Activated CD8-positive, alpha-beta memory T cell treated with anti-CD3 and anti-CD28 coated beads, Interleukin-2, amount 10 ng/mL, durations not matched to agents 7 days and 5 days (primary cell): ENCODE measurements at places on chromosomes 1 and 21. TPM values are rescaled to one million over a fixed set of nuclear protein-coding genes. Genes with fewer than 3 reads are reported as not detected.

Gene SELE
- not detected for total RNA-seq

Gene BACE2
- 2.4 TPM for total RNA-seq

Gene LCE3D
- total RNA-seq = not detected

Gene RNU1-4
- total RNA-seq = 3,744 TPM

Gene S100B
- 1.5 TPM for total RNA-seq

Gene FLG2
- total RNA-seq = not detected

Gene HES2
- not detected for total RNA-seq

DNA sequence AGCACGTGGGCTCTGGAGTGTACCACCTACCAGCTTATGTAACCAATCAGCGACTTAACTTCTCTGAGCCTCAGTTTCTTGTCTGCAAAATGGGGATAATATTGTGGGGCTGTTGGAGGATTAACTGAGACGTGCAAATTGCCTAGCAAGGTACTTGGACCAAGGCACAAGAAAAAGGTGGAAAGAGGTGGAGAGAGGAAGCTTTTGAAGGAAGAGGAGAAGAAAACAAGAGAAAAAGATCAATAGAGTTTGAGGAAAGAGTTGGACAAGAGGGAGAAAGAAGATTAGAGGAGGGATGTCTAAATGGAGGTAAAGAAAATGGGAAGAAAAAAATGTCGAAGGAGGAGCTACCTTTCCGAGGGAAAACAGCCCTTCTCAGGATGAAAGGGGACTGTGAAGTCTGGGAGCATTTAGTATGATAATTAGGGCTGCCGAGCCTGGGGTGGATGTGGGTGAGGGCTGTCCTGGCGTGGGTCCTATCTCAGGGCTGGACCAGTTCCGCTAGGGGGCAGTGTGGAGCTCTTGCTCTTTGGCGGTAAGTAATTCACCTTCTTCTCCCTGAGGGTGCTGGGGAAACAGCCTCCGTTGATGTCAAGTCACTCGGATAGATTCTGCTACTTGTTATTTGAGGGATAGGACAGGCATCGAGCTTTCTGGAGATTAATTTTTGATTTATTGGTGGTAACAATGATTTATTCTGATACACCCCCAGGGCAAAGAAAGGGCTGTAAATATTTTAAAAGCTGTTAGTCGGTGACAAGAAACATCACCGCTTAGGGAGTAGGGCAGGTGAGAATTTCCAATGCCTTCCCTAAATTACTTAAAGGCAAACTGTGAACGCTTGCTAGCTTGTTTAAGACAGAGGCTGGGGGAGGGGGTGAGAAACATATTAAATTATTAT, 79.0 kb upstream of the NFASC start:
- peak; percentile 85 for DNase-seq

- DNase-seq = peak; percentile 81
Observed at GRCh38 chr1:23619299-23620188, 60.2 kb upstream of the ID3 start.

DNA sequence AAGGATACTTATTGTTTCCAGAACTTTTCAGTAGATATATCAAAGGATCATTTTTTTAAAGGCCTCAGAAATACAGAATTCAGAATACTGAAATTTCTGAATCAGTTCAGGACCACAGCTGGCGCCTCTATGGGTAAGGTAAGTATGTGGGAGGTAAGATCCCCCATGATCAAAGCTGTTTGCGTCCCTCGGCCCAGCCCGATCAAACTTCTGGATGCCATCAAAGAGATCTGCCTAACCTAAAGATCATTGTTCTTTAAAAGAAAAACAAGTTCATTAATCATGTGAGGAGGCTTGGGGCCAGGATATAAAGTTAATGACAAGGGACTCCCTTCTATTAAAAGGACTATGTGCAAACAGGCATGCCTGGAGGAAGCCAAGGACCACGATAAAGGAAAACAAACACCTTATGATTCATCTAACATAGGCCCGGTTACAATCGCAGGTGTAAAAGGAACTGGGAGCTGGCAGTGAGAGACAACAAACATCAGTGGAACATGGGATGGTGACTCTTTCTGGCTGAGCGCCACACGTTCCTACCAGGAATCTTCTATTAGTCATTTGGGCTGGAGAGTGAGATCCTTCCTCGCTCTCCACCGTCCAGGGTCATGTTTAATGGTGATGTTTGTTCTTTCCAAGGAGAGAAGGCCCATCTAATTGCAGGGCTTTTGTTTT, 2.8 kb upstream of the BACE2 start:
- DNase-seq = no peak

GRCh38 chr1:174965362-174966007, 34.3 kb upstream of the CACYBP start:
- DNase-seq = peak; percentile 47

GRCh38 chr1:227357171-227357926, 39.1 kb upstream of the CDC42BPA start:
- DNase-seq = no peak

DNA sequence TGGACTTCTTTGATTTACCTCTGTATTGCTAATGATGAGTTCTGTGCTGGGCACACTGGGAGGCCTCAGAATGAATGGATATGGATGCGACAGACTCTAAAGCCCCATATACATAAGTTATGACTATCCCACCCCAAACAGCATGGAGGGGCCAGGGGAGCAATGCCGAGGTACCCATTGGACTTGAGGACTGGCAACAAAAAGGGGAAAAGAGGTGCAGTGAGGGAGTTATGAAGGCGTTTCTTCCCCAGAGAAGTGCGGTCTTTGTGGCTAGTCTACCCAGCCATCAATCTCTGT, 15.2 kb upstream of the CDCA8 start:
- no peak for DNase-seq

DNA sequence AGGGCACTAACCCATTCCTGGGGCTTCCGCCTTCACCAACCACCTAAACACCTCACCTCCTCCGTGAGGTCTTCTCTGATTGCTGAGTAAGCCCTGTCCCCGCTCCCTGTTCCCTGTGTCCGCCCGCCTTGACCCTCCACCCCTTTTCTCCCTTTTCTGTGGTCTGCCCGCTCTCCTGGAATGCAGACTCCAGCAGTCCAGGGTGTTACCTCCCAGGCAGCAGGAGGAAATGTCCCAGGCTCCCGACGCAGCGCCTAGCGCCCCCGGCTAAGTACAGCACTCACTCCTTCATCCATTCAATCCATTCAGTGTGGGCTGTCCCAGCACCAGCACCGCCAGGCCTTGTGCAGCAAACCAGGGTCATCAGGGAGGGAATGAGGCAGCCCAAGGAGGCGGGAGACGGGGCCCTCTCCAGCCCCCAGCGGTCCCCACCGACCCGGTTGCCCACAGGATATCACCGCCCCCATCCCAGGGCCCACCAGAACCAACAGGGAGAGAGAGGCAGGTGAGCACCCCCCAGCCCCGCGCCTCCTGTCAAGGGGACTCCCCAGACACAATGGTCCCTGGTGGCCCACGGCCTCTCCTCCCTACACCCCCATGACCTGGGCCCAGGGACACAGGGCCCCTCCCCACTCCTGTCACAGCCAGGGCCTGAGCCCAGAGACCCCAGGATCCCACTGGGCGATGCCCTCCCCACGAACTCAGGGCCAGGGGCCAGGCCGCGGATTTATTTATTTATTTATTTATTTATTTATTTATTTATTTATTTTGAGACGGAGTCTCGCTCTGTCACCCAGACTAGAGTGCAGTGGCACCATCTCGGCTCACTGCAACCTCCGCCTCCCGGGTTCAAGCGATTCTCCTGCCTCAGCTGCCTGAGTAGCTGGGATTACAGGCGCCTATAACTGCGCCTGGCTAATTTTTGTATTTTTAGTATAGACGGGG, 10.2 kb downstream of the TNFRSF14 start:
- no peak for DNase-seq

- no peak for DNase-seq
Observed at GRCh38 chr1:113534875-113535274, 144.6 kb downstream of the MAGI3 start.

DNA sequence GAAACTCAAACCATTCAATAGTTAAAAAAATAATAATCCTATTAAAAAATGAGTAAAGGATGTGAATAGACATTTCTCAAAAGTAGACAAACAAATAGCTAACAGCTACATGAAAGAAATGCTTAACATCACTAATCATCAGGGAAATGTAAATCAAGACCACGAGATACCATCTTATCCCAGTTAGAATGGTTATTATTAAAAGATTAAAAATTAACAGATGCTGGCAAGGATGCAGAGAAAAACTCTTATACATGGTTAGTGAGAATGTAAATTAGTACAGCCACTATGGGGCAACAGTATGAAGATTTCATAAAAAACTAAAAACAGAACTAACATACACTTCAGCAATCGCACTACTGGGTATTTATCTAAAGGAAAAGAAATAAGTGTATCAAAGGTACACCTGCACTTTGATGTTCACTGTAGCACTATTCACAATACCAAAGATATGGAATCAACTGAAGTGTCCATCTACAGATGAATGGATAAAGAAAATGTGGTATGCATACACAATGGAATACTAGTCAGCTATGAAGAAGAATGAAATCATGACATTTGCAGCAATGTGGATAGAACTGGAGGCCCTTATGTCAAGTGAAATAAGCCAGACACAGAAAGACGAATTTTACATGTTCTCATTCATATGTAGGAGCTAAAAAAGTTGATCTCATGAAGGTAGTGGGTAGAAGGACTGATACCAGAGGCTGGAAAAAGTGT, 117.9 kb downstream of the ACBD6 start:
- no peak for DNase-seq

DNA sequence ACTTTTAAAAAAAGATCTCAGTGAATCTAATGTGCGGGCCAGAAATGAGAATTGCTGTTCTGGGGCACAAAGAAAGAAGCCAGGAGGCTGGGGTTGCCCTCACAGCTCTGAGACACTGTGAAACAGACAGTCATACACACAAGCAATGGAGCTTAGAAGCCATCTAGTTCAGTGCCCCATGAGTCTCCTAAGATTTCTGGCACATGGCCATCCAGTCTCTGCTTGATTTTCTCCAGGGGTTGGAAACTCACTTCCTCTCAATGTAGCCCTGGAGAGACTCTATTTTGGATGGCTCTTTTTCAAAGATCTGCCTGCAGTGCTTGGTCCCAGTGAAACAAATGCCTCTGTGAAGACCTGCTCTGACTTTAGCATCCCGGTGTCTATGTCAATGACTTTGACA, 38.6 kb downstream of the KCNN3 start:
- no peak for DNase-seq

GRCh38 chr1:168554603-168555483, 11.0 kb upstream of the XCL2 start:
- no peak for DNase-seq

GRCh38 chr1:198333744-198334143, 176.9 kb downstream of the NEK7 start:
- DNase-seq = no peak

GRCh38 chr1:41812051-41812450, 106.7 kb downstream of the HIVEP3 start:
- peak; percentile 80 for DNase-seq

GRCh38 chr1:157097692-157098091, 1.9 kb downstream of the ETV3L start:
- DNase-seq = no peak

DNA sequence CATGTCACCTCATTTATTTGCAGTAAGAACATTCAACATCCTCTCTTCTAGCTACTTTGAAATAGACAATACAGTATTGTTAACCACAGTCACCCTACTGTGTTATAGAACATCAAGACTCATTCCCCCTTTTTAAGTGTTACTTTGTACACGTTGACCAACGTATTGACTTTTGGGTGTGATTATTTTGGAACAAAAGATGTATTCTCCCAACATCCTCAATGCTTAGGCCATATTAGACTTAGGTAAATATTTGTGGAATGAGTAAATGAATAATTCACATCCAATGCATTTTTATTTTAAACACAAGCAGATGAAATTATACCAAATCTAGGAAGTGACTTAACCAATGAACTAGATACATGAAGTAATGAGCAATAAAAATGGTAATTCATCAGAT, 296.6 kb downstream of the CHRM3 start:
- DNase-seq = no peak

DNA sequence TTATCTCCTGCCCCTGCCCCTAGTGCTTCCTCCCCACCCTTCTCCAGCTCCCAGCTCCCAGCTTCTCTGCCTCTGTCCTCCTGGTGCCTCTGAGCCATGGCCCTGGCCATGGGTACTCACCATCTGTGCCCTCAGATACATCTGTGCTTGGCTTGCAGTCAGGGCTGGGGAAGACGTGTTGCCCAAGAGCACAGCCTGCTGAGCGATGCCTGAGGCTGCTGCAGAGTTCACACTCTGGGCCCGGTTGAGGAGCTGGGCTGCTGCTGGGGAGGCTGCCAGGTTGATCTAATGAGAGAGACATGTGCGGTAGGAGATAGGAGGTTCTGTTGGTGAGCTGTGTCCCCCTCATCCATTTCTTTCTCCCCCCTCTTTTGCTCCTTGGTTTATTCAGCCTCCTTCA, 49.4 kb upstream of the A3GALT2 start:
- no peak for DNase-seq

- no peak for DNase-seq
Observed at GRCh38 chr1:92786111-92786901, 1.4 kb upstream of the EVI5 start.

DNA sequence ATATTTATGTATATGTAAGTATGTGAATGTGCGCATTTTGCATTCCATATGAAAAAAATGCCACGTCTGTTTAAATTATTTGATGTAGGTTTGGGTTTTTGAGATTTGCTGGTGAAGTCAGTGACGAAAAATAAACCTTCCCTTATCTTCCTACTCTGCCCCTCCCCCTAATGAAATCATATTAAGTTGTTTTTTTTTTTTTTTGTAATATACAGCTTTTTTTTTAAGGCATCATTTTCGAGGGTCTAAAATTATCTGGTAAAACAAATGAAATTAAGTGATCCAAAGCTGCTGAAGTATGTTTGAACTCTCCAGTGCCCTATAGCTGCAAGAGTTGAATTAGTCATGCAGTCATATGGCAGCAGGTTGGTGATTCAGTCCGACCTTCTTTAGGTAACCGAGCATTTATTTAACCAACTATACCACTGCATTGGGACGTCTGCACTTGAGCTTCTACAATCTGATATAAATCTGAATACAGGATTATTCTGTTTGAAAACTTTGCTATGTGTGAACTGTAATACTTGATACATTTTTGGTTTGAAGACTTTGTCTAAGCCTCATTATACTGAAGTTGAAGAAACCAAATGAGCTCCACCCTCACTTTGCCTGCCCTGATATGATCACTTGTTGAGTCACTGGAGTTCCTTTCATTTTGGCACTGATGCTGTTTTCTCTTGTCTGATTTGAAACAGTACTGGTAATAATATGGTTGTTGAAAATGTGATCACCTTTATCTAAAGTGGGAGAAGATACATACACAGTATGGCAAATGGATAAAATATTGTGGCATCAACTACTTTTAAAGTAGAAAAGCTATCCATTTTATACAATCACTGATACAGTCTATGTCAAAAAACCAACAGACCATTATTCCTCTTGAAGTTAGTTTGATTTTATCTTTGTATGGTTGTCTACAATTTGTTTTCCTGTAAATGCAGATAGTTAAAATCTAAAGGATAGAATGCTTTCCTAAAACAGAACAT, 11.7 kb downstream of the PDIK1L start:
- peak; percentile 55 for DNase-seq

DNA sequence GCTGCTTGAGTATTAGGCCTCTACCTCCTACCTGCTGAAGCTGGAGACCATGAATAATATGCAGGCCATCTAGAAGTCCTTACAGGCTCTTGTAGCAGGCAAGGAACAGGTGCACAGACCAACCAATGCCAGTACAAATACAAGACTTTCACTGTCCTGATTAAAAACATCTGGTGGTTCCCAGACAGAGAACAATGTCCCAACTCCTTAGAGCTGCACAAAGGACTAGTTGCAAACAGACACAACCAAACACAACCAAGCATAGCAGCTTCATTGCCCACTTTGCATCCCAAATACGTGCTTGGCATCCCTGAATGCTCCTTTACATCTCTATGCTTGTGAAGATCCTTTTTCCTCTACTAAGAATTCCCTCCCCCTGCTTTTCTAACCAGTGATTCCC, 98.1 kb upstream of the CXADR start:
- DNase-seq = no peak

GRCh38 chr1:169371404-169371803, 3.4 kb downstream of the BLZF1 start:
- DNase-seq = no peak
